ENCODE measurements at places on chromosomes 4 and X. TPM values are rescaled to one million over a fixed set of nuclear protein-coding genes. Genes with fewer than 3 reads are reported as not detected.

The RBMXL3 gene
- not detected for total RNA-seq

The SULT1B1 gene
- total RNA-seq = 1.1 TPM

The EOLA1 gene
- 31.3 TPM for total RNA-seq

The BTK gene
- 1.3 TPM for total RNA-seq

The MID1 gene
- total RNA-seq = 9.4 TPM

The SLC6A14 gene
- total RNA-seq = not detected

The ZBTB49 gene
- 1.9 TPM for total RNA-seq

The CT45A3 gene
- total RNA-seq = not detected

The EXOC1L gene
- not detected for total RNA-seq

The MSANTD1 gene
- 0.44 TPM for total RNA-seq

- DNase-seq = no peak
Measured at GRCh38 chrX:121036951-121037350, 10.5 kb upstream of the GLUD2 start.

DNA sequence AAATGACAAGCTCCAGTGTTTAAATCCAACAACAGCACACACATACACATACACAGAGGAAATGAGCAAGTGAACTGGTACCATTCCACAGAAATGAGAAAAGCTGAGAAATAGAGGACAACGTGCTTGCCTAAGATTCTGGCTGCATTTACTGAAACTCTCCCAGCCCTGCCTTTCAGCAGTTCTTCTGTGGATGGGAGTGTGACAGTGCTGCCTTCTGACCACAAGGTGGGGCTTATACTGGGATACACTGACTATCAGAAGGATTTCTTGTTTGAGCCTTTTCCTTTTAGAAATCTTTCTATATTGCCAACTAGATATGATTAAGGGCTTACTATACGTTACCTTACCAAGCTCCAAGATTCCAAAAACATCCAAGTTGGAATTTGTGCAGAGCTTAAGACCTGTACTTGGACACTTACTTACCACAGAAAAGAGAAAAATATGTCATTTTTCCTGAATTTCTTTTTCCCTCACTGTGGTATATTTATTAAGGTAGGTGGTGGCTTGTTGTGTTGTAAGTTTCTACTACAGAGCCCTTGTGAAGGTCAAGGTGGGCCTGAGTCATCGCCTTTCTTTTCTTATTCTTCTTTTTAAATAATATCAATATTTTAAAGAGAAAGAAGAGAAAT is 10.7 kb upstream of the CXCL8 start:
- peak; percentile 62 for DNase-seq

DNA sequence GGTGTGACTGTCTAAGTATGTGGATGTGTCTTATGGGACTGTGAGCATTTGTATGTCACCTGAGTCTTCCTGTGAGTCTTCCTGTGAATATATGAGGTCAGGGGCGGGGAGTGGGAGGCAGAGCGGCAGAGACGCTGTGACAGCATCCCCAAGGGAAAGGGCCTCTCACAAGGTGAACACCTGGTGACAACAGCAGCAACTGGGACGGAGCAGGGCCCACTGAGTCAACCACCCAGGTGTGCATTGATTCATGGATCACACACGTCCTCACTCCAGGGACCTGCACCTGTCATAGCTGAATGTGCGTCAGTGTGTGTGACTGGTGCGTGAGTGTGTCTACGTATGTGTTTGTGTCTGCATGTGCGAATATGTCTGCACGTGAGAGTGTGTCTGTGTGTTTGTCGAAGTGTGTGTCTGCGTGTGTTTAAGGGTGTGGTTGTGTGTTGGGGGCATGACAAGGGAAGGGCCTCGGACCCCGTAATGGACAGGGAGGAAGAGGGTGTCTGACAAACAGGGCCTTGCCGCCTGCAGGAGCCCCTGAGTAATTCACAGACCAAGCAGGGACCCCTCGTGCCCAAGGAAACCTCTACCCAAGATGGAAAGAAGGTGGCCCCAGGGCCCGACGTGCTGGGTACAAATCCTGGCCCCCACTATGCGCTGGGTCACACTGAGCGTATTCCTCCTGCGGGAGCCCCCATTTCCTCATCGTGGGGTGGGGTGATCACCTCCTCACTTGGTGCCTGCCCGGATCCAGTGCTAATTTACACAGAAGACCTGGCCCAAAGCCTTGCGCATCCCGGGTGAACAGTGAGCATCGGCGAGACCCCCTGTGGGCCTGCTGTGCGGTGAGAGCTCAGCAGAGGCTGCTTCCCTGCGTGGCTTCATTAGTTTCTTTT is 76.7 kb downstream of the ABLIM2 start:
- DNase-seq = no peak

DNA sequence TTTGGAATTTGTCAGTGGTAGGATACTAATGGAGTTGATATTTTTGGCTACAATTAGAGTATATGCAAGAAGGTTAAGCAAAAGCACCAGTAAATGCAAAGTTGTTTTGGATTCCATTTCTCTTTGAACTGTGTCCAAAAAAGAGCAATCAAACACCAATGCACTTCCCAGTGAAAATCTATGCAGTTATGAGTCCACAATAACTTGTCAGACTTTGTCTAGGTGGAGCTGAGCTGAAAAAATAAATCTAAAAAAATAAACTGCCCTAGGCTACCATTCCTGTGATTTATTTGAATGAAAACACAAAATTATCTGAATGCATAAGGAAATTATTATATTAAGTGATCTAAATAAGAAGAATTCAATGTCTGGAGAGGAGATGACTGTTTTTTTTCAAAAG is 37.0 kb upstream of the AREG start:
- DNase-seq = no peak

- DNase-seq = no peak
Measured at GRCh38 chr4:44916411-44916810, 190.1 kb upstream of the GNPDA2 start.

GRCh38 chr4:7585768-7586167 is 151.0 kb upstream of the PSAPL1 start:
- no peak for DNase-seq

GRCh38 chrX:74349387-74349786 is 45.4 kb downstream of the ZCCHC13 start:
- no peak for DNase-seq

DNA sequence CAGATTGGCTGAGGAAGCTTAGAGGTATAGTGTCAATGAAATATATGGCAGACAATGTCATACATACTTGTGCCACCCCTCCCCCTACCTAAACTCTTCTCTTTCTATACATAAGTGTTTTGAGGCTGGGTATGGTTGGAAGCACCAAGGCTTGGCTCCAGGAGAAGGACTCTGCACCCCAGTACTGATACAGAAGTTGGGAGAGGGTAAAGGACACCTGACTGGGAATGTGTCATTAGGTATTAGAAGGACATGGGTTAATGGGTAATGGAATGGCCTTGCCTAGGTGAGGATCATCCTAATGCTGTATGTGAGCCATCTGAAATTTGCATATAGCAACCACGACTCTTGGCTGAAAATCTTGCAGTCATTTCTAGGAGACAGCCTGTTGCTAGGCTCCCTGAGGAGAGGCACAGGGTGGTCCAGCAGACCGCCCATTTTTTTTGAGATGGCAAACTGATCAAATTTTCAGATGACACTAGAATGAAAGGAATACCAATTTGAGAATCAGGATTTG is 26.8 kb upstream of the AP1S2 start:
- no peak for DNase-seq

DNA sequence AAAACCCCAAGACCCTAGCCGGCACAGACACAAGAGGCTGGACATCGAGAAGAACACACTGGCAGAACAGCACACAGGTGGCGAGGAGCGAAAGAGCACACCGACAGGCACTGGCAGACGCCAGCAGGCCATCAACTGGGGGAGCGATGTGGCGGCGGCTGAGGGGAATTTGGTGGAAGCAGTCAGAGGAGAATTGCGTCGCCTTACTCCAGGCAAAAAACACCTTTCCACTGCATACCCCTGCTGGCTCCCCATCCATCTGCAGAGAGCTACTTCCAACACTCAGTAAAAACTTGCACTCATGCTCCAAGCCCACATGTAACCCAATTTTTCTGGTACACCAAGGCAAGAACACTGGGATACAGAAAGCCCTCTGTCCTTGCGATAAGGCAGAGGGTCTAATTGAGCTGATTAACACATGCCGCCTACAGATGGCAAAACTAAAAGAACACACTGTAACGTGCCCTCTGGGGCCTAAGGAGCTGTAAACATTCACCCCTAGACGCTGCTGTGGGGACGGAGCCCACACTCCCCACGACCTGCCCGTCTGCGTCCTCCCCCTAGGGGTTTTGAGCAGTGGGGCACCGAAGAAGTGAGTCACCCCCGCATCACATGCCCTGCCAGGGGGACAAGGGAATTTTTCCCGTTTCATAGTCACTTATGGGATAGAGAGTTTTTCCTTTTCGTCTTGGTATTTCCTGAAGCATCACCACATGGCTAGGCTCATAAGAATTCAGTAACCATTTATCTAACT is 262.3 kb downstream of the KCTD8 start:
- DNase-seq = no peak

DNA sequence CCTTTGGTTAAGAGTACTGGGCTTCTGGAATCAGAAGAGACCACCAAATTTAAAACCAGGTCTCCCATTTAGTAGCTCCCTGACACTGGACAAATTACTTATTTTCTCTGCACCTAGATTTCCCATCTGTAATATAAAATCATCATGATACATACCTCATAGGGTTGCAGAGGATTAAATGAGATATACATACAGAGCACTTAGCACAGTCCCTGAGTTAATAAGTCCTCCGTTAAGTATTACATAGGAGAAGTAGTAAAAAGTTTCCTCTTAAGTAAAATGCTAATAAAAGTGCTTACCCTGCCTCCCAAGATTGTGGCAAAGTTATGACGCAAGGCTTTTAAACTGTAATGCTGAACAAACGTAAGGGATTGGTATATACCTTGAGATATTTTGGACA is 539 bp upstream of the CHIC1 start:
- no peak for DNase-seq

- DNase-seq = no peak
Measured at GRCh38 chr4:22686141-22686540, 6.6 kb upstream of the GBA3 start.

GRCh38 chr4:162350331-162350730 is 186.5 kb upstream of the FSTL5 start:
- no peak for DNase-seq

All from left ventricle myocardium inferior (tissue), 1 donor.